NCI-H1417 treated with DMSO at 0.1 percent for 48 hours (cell line): ENCODE measurements at places on chromosomes 7 and 10.

DNA sequence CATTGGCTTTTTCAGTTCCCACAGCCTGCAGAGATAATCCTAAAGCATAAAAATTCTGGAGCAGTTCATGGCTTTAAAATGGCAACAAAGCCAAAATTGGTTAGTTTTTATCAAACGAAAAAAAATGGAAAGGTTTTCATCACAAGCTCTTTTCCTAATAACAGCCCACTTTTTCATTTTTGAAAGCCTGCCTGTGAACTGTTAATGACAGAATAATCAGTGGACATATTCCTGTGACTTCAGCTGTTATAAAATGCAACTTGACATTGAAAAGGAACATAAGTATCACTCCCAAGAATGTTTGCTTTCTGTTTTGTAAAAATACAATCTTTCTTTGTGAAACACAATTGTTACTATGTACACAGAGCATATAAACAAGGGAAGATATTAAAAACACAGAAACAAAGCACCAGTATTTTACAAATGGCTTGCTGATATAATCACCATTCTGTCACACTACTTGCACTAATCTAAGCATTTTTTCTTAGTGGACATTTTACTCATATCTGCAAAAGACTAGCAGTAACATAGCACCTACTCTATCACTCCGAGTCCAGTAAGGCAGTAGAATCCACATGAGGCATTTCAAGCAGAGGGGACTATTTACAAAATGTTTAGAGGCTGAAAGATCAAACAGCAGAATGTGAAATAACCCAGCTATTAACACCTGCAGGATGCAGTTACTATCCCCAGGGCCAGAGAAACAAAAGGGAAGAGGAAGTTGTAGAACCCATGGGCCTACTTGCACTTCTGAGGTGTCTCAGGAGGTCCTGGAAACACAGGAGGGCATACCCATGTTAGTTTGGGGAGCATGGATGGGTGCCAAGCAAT, 26.4 kb downstream of the MACC1 start:
- DNase-seq: no peak

DNA sequence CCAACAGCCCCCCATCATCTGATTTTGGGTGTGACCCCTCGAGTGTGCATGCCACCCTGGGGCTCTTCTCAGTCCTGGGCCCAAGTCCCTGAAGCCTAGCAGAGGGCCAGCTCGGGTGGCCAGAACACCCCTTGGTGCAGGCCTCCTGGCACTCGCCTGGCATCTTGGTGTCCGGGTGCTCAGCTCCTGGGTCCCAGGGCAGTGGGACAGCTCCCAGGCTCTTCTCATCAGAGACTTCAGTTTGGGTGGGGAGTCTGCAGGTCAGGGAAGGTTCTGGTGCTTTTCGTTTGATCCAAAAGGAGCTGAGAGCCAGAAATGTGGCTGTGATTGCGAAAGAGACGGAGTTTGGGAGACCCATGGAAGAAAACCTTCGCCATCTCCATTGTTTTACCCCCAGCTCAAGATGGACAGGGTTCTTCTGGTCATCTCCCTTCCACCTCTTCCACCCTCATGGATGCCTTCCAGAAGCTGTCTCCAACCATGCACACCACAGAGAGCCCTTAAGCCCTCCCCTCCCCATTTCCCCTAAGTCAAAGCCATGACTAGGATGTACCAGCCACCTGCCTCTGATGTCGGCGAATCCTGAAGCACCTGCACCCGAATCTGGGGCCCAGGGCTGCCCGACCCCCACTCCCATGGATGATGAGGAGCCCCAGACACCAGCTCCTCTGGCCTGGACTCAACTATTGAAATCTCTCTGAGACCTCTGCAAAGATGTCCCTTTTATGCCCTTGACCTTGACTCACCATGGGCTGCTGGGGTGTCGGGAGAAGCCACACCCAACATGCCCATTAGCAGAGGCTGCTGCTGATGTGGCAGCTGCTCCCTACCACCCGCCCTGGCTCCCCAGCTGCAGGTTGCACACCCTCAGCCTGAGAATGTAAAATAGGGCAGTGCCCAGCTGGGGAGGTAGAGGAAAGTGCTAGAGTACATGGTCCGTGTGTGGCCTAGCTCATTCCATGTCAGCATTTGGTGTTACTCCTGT, 55.3 kb downstream of the ADCYAP1R1 start:
- DNase-seq: no peak

- no peak for DNase-seq
Measured at GRCh38 chr10:74924251-74924963, 98.0 kb downstream of the KAT6B start.

DNA sequence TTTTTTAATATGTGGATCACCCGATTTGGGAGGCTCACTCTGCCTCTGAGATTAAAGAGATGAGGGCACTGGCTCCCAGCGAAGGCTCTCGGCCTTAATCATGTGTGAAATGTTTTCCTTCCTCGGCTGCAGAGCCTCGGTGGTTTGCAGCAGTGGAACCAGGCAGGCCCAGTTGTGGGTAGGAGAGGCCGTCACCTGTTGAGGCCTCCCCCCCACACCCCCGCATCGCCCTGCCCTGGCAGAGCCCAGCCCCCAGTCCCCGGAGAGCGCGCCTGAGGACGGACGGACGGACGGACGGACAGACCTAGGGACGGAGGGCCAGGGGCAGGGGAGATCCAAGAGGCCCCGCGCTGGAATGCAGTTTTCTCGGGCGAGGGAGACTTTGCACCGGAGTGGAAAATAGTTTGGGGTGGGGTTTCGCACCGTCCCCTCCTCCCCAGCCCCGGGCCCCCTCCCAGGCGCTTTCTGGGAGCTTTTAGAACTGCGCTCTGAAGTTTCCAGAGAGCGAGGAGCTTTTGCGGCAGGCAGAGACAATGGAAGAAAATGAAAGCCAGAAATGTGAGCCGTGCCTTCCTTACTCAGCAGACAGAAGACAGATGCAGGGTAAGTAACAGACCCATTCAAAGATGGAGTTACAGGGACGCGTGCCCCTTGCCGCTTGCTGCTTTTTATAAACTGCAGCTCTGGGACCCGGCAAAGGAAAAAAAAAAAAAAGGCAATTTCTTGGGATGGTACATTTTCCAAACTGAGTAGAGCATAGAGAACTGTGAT, at the start of gene KIAA1217:
TSS of gene KIAA1217 (plus strand) at position 478 of the 771 bp plus-strand sequence. CDS start at position 534, 56 bp downstream.
- DNase-seq: no peak

DNA sequence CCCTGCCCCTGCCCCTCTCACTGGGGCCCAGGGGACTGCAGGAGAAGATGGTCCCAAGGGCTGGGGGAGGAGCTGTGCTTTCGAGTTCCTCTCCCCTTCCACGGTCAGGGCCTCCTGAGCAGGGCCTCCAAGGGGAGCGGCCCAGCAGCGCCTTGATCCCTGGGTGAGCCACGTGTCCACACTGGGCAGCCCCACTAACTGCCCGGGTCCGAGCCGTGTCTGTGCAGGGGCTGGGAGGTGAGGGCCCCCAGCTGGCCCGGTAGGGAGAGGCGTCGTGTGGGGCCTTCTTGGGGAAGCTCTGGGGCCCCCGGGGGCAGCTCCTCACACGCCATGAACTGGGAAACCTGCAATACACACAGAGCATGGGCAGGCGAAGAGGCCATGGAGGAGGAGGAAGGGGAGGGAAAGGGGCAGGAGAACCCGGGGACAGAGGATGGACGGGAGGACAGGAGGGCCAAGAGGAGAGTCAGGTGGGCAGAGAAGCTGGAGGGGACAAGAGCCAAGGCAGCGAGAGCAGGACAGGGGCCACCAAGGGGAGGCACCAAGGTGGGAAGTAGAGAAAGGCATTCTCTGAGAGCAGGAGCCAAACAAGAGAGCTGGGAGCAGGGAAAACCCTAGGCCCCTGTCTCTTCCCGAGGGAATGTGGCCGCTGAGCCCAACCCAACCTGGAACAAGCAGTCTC, 32.8 kb downstream of the KCNH2 start:
- DNase-seq: no peak

DNA sequence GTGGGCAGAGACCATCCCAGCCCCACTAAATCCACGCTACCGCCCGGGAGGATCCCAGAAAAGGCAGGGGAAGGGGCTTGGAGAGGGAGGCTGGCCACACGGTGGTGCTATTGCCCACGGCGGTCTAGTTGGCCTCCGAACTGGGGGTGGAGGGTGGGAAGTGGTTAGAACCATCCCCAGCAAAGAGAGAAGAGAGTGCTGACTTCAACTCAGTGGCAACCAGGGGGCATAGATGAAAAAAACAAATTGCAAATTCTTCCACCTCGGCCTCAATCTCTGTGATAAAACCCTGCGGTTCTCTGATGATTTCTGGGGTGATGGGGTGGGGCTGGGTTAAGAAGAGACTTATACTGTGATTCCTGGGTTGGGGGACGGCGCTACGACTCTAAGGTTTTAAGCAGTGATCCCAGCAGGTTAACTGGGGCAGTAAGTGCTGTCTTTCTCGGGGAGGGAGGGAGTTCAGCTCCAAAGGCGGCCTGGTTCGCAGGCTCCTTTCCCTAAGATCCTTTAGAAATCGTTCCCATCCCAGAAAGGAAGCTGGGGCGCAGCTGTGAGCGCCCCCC, 154.5 kb upstream of the LYZL2 start:
- DNase-seq: no peak

- DNase-seq: no peak
Measured at GRCh38 chr10:30813872-30814481, 184.4 kb upstream of the LYZL2 start.

- no peak for DNase-seq
Measured at GRCh38 chr10:43365001-43365400, 6.4 kb upstream of the FXYD4 start.

DNA sequence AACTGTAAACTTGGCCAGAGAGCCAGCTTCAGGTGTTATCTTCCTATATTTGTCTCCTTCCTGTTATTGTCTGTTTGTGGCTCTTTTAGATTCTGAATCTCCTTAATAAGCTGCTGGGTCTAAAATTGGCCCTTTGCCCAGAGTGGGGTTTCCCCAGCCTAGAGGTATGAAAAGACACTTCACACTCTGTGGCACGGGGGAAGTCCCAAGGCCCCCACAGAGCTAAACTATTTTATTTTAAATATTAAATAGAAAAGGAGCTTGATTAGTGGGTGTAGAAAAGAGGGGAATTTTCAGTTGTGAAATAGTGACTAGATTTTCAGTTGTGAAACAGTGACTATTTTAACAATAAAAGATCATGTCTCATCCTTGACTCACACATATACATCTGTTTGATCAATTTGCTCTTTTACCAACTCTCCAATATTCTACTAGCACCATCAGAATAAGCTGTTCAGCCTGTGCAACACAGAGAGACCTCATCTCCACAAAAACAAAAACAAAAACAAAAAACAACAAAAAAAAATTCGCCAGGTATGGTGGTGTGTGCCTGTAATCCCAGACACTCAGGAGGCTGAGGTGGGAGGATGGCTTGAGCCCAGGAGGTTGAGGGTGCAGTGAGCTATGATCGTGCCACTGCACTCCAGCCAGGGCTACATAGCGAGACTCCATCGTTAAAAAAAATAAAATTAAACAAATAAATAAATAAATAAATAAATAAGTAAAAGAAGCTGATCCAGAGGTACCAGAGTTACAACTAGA, 24.9 kb upstream of the ADO start:
- no peak for DNase-seq

DNA sequence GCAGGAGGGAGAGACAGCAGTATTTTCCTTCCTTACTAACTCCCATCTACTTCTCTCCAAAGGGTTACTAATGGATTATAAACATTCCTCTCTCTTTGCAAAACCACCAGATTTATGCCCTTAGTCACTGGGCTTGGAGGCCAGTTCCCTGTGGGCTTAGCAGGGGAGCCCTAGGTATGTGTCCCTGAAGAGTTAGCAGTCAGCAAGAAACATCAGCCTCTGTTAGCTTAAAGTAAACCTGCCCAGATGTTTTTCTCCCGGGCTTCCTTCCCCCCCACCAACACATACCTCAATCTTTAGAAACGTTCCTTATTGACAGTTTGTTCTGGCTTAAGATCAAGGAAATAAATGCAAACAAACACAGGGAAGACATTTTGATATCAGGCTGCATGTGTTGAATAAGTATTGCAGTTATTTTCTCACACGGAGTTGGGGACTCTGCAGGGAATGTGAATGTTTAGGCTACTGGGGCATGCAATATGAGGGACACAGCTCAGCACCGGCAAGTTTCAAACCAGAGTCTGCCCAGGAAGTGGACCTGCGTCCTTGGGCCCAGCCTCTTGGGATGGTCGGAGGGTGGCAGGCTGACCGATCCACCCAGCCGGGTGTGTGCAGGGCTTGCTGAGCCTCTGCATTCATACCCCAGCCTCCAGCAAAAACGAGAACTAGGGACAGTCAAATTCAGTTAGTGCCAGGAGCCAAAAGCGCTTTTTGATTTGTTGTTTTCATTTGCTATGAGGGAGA, 252.0 kb upstream of the GRB10 start:
- DNase-seq: no peak

- no peak for DNase-seq
Measured at GRCh38 chr10:57202356-57202755, 841.3 kb upstream of the ZWINT start.

- no peak for DNase-seq
Measured at GRCh38 chr10:5911670-5912069, 21.6 kb downstream of the FBH1 start.

DNA sequence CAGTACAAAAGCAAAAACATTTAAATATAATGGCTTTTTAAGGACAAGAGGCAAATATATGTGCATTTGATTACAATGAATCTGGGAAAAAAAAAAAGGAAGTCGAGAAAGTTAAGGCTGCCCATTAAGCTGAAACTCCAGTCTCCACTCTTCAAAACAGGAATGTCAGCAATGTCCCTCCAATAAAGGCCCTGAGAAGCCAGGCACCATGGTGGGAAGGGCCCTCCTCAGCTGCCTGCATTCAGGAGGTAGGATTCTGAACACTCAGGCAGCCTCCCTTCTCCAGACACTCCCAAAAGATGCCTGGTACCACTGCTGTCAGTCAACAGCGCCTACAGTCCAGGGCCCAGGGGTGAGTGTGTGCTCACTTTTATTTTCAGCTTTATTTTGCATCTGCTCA, 121.3 kb upstream of the MGMT start:
- DNase-seq: no peak

GRCh38 chr7:40972426-40972825, 730.5 kb downstream of the INHBA start:
- no peak for DNase-seq

DNA sequence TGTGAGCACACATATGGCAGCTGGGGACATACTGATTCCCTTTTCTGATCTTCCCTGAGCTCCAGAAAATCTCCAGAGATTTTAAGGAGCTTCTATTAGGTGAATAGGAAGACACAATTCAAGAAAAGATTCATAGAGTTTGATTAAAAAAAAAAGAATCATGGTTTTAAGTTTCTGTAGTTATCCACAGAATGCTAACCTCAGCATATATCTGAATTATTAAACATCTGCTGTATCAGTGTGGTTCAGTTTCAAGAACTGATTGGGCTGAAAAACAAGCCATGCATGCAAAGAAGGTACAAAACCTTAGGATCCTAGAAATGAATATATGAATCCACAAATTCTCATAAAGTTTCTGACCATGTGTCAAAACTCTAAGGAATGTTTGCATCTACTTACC, 94.1 kb upstream of the ZNF438 start:
- no peak for DNase-seq

GRCh38 chr10:96524741-96525140, 11.0 kb upstream of the TLL2 start:
- DNase-seq: no peak

GRCh38 chr10:82392533-82392932, 517.5 kb downstream of the NRG3 start:
- DNase-seq: no peak
